ENCODE measurements at places on chromosomes 3 and 15. TPM values are rescaled to one million over a fixed set of nuclear protein-coding genes. Genes with fewer than 3 reads are reported as not detected.

The SERPINI1 gene
- 105 TPM for total RNA-seq

The STRA6 gene
- 4.4 TPM for total RNA-seq

The MYZAP gene
- total RNA-seq = 0.25 TPM

The NUP210 gene
- total RNA-seq = 7.6 TPM

The DNAH12 gene
- total RNA-seq = 0.74 TPM

The NTRK3 gene
- total RNA-seq = 50.9 TPM

The ANKUB1 gene
- total RNA-seq = 0.25 TPM

The DNAH1 gene
- total RNA-seq = 1.7 TPM

The NCK1 gene
- 21.1 TPM for total RNA-seq
